Hypothalamus (tissue), 51 donors: ENCODE measurements at places on chromosomes 2 and 18.
A peak's percentile ranks its signal among the peaks of the same experiment; 100 is the strongest.

DNA sequence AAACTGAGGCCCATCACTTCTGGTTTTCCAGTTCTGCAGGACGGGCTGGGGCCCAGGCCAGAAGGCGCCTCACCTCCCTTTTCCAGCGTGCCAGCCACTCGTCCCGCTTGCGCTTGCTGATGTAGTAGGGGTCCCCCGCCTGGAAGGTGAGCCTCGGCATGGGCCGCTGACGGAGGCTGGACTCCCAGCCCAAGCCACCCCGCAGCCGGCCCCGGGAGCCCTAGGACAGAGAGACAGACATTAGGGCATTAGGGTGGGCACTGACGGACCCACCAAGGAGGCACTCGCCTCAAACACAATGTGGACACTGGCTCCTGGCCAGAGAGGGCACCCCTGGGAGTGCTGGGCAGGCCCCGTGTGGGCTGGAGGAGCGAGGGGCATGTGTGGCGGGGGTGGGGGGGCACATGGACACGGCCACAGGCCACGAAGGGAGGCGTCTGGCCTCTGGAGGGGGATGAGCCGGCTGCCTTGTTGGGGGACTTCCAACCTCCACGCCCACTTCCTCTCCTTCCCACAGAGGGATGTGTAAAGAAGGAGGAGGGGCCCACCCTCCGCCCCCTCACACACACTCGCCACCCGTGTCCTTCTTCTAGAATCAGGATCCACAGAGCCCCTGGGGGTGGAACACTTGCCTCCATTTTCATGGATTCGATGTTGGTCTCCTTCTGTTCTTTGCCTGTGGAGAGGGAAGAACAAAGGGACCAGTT, 66.7 kb downstream of the DNMT3A start:
- DNase-seq: peak; percentile 43

- DNase-seq: no peak
These were observed 36.4 kb downstream of the WDSUB1 start for GRCh38 chr2:159249990-159250715.

DNA sequence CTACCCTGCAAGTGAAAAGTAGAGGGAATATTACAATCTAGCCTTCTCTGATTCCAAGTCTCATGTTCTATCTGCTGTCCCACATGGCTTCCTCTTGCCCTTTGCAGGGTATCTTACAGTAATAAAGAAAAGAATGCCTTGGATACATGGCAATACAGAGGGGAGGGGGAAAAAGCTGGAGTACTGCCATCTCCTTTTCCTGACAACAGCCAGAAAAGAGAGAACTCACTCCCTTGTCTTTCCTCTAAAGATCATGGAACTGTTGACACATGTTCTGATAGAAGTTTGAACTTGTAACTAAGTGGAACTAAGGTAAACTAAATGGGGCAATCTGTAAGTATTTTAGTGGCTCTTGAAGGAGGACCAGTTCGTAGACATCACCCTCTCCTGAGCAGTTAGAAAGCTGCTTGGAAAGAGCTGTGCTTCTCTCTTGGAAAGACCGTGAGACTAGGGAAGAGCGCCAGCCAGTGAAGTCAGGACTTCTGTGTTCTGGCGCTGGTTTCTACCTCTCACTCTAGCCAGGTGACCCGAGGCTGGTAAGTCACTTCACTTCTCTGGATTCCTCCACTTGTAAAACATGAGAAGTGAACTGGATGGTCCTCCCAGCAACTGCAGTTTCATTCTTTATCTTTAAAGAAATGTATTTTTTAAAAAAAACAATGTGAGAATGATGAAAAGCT, 242.3 kb upstream of the FOSL2 start:
- DNase-seq: no peak

DNA sequence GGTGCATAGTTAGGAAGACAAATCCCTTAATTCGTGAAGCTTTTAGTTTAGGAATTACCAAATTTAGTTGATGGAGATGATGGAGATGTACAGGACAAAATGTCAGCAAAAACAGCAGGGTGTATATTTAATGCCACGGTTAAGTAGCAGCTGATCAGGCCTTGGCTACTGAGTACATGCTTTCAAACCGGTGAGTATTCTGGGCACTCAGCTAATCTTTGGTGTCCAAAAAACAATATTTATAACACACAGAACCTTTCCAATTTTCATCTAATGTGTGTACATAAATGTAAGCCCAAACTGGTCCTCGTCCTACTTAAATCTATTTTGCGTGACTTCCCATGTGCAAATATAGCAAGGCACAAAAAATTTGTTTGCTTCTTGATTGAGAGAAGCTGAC, 703.4 kb upstream of the LINC00305 start:
- no peak for DNase-seq
